ENCODE measurements at places on chromosomes 1 and 21.

- no peak for DNase-seq
These were observed 12.1 kb upstream of the LRP8 start for GRCh38 chr1:53339736-53340635.

DNA sequence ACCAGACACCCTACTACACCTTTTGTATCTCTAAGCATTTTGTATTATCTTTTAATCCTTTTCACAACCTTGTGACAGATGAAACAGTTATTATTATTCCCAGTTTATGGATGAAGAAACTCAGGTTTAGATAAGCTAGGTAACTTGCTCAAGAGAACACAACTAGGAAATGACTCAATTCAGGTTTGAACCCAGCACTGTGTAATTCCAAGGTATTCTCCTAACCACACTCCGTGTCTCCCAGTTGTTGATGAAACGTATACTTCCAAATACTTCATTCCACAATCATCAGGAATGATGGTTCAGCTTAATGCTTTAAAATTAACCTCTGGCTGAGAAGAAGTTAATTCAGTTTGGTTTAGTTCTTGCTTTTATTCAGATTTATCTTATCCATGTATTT lies 51.7 kb upstream of the MRPS6 start:
- no peak for DNase-seq

- no peak for DNase-seq
These were observed 554 bp downstream of the EVA1C start for GRCh38 chr21:32413015-32413504.

- no peak for DNase-seq
These were observed 299.0 kb downstream of the TPR start for GRCh38 chr1:186076006-186076405.

All from CD4-positive, alpha-beta T cell treated with Interleukin-21 for 1 hour (primary cell).